Foreskin keratinocyte (primary cell): ENCODE measurements at places on chromosomes 6 and 20.

DNA sequence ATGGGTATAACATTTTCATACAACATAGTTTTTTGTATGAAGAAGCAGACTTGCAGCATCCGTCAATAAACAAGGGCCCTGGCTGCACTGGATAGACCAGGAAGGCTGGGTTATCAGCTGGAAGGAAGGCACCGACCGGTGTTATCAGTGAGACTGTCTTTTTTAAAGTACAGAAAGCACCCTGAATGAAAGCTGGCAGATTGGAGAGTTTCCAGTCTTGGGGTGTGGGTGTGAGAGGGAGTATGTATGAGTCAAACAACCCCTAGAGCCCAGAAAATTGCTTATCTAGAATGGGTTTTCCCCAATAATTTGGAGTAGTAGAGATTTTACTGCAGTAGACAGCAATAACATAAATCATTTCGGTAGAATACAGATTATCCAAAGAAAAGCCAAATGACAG lies 42.4 kb downstream of the TXLNB start:
- no peak for DNase-seq

DNA sequence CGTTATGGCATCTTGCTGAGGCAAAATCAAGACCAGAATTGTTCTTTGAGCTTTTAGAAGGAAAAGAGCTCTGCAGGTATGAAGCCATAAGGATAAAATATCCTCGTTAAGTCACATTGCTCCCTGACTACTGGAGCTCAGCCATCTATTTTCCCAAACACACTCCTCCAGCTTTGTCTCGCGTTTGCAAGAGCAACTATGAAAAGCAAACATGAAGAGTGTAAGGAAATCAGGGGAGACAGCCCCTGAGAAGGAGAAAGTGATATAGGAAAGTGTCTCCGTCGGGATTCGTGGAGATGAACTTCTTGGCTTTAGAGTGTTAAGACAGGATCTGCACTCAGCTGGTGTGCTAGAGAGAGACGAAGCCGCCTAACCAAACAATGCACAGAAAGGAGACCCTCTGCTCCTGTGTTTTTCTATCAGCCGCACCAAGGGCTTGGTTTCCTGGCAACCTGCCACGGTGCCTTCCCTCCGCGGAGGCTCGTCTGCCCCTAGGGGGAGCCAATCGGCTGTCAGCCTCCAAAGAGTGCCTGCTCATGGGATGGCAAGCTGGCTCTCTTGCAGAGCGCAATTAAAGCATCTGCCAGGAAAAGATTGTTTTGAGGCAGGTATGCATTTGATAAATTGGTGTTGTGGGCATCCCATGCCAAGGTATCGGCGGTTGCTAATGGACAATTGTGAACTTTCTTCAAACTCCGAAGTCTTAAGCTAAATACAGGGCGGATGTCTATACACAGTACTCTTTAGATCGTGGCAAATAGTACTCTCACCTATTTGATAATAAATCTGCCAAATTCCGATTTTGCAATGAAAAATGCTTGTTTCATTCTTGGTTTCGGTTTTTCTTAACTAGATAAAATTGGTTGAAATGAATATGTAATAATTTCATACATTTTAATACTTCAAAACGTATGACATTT lies 603.2 kb downstream of the RNF144B start:
- peak; percentile 17 for DNase-seq

DNA sequence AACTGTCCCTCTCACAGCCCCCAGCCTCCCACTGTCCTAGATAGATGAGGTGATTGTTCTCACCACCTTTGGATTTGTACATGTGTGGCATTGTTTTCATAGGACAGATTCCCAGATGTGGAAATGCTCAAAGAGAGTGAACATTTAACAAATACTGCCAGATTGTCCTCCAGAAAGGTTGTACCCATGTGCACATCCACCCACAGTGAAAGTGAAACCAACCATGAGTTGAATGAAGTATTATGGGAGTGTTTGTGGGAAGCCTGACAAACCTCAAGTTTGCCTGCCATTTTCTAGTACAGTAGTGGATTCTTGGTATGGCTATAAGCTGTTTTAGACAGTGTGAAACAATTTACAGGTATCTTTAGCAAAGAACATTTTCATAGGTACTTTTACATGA lies 42.7 kb downstream of the ANKRD6 start:
- DNase-seq = no peak

DNA sequence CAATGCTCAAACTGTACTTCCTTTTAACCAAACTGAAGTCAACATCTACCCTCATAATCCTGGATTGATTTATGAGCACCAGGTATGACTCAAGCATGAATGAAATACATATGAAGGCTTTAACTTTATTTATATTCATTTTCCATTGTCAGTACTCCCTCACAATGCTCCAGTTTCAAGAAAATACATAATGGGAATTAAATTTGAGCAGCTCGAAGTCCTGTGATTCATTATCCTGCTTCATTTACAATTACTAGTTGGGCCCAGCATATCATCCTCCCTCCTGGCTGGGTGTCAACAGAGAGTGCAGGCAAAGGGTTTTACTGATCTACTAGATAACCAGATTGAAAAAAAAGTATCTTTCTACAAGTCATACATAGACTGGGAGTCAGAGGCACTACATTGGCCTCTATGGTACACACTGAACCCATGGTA lies 10.1 kb downstream of the SAMHD1 start:
- DNase-seq = no peak

DNA sequence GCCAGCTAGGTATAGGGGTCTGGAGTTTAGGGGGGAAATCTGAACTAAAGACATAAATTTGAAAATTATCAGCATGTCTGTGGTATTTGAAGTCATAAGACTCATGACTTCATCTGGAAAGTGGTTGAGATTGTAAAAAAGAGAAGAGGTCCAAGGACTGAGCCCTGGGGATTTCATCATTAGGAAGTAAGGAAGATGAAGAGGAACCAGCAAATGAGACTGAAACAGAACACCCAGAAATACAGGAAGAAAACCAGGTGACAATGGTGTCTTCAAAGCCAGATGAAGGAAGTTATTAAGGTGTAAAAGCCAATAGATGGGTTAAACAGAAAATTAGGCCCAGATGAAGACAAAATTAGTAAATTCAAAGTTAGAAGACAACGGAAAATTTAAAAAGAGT lies 49.1 kb upstream of the UBR2 start:
- DNase-seq = no peak
